Dermis lymphatic vessel endothelial cell (primary cell): ENCODE measurements at places on chromosomes 7 and 10. TPM values are rescaled to one million over a fixed set of nuclear protein-coding genes. Genes with fewer than 3 reads are reported as not detected.

Gene RBM20
- 1.1 and 1.6 TPM in 2 replicates for total RNA-seq

Gene ZNF786
- 5.3 and 7.6 TPM in 2 replicates for total RNA-seq

Gene COBL
- under 0.01 and 0.09 TPM in 2 replicates for total RNA-seq

Gene TMEM236
- total RNA-seq: 0.17 and 0.43 TPM in 2 replicates

Gene CPA2
- not detected in 2 replicates for total RNA-seq

Gene ANKRD26
- total RNA-seq: 6.1 and 10.6 TPM in 2 replicates

Gene TRIM73
- total RNA-seq: 1.5 and 2.0 TPM in 2 replicates

Gene PALS2
- 16.4 and 19.3 TPM in 2 replicates for total RNA-seq

Gene GJD4
- total RNA-seq: not detected in 2 replicates

Gene FOXI2
- total RNA-seq: not detected in 2 replicates

Gene PLCE1
- 0.86 and 1.6 TPM in 2 replicates for total RNA-seq

Gene PRKCQ
- total RNA-seq: 0.22 and 1.5 TPM in 2 replicates

Gene PTPRZ1
- not detected in 2 replicates for total RNA-seq

Gene TFEC
- 0.09 and 0.22 TPM in 2 replicates for total RNA-seq

Gene ZCCHC24
- total RNA-seq: 4.8 and 6.0 TPM in 2 replicates

Gene PIP
- total RNA-seq: not detected in 2 replicates

Gene CALN1
- total RNA-seq: 0.09 and 2.4 TPM in 2 replicates

Gene NFE2L3
- 5.3 and 11.4 TPM in 2 replicates for total RNA-seq

Gene ARPC1A
- total RNA-seq: 153 and 156 TPM in 2 replicates

Gene OR2A12
- total RNA-seq: not detected in 2 replicates

Gene GLI3
- total RNA-seq: under 0.01 TPM in 2 replicates

Gene TMEM26
- total RNA-seq: under 0.01 and 0.09 TPM in 2 replicates

Gene OR9A2
- not detected in 2 replicates for total RNA-seq

Gene IDI2
- total RNA-seq: not detected in 2 replicates

Gene CASP2
- total RNA-seq: 13.7 and 17.4 TPM in 2 replicates

Gene MYH16
- not detected in 2 replicates for total RNA-seq

Gene CCDC6
- 15.8 and 21.2 TPM in 2 replicates for total RNA-seq

Gene ASZ1
- not detected in 2 replicates for total RNA-seq

Gene AKR1B1
- 20.9 and 25.7 TPM in 2 replicates for total RNA-seq

Gene C10orf67
- under 0.01 TPM in 1 of 2 replicates, not detected in the other for total RNA-seq

Gene CALCR
- total RNA-seq: not detected in 2 replicates

Gene PKD2L1
- not detected in 2 replicates for total RNA-seq

Gene ATOH7
- total RNA-seq: not detected in 2 replicates

Gene MSS51
- total RNA-seq: 0.69 and 0.76 TPM in 2 replicates

Gene LRIT1
- total RNA-seq: not detected in 2 replicates

Gene HTR5A
- total RNA-seq: not detected in 2 replicates

Gene PLEKHS1
- total RNA-seq: not detected in 2 replicates

Gene UCN3
- not detected in 2 replicates for total RNA-seq

Gene HHEX
- 50.5 and 54.9 TPM in 2 replicates for total RNA-seq

Gene ZNF425
- 1.5 and 2.7 TPM in 2 replicates for total RNA-seq

Gene GNGT1
- not detected in 2 replicates for total RNA-seq

Gene CRYGN
- not detected in 2 replicates for total RNA-seq

Gene HKDC1
- under 0.01 and 0.11 TPM in 2 replicates for total RNA-seq

Gene FAM20C
- 1.3 and 1.4 TPM in 2 replicates for total RNA-seq

Gene KCNK18
- not detected in 2 replicates for total RNA-seq

Gene PDZD8
- 12.6 and 17.2 TPM in 2 replicates for total RNA-seq

Gene FBXL13
- total RNA-seq: 0.22 and 0.34 TPM in 2 replicates

Gene IGF2BP3
- total RNA-seq: 1.7 and 2.1 TPM in 2 replicates

Gene CFAP70
- total RNA-seq: 0.22 and 0.26 TPM in 2 replicates

Gene PDK4
- total RNA-seq: 80.5 and 142 TPM in 2 replicates

Gene HYAL4
- 0.17 and 0.22 TPM in 2 replicates for total RNA-seq

Gene LLCFC1
- total RNA-seq: not detected in 2 replicates

Gene FEZF1
- total RNA-seq: not detected in 2 replicates

Gene HSPB1
- 49.3 and 107 TPM in 2 replicates for total RNA-seq

Gene SRRM3
- 1.7 and 2.8 TPM in 2 replicates for total RNA-seq

Gene NPSR1
- total RNA-seq: not detected in 2 replicates
